PC-3 (cell line): ENCODE measurements at places on chromosomes 16 and 17. TPM values are rescaled to one million over a fixed set of nuclear protein-coding genes. Genes with fewer than 3 reads are reported as not detected.

KRT40 gene
- not detected in 2 replicates for total RNA-seq

DNA sequence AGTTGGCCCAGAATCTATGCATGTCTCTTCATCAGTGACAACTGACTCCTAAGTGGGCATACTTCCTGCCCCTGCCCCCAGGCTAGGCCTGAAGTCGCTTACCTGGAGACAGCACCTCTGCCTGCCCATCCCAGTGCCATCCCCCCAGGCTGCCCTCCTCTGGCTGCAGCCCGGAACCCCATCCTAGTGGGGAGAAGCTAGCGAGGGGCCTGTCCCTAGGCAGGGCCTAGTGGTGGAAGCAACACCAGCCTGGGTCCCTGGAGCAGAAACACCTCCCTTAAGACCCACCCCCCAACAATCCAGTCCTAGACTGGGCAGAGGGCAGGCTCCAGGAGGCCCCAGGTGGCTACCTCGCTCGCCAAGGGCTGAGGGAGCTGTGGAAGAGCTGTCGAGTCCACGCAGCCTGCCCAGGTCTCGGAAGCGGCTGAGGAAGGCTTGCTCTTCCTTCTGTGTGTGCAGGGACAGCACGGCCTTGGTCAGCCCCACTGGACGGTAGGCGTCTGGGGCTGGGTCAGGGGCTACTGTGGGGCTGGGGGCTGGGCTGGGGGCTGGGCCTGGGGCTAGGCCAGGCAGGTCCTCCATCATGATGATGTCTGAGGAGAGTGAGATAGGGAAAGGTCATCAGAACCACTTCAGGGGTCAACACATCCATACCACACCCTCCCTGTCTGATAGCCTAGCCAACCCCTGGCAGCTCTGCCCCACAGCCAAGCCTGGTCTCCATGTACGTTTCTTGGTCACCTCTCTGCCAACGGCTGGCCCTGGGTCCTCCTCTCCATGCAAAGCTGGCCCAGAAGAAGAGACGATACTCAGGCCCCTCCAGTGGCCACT, 7.6 kb downstream of the PER1 start:
- no peak for DNase-seq

MRPS34 gene
- 248 and 258 TPM in 2 replicates for total RNA-seq

DNA sequence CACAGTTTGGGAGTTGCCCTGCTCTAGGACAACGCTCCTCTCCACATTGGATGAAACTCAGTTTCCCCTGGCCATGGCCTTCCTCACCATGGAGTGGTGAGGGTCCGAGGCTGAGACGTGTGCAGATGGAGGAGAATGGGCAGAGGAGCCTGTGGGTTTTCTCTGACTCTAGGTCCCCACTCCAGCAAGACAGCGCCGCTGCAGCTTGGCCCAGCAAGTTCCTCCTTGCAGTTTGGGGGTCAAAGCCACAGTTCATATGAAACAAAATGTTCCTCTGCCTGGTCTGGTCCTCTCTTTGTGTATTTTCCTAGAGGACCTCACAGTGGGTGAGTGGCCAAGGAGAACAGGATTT, 2.3 kb downstream of the C16orf54 start:
- no peak for DNase-seq

C1QTNF8 gene
- total RNA-seq, result not detected in 2 replicates

ADAD2 gene
- total RNA-seq, result not detected in 2 replicates

DNA sequence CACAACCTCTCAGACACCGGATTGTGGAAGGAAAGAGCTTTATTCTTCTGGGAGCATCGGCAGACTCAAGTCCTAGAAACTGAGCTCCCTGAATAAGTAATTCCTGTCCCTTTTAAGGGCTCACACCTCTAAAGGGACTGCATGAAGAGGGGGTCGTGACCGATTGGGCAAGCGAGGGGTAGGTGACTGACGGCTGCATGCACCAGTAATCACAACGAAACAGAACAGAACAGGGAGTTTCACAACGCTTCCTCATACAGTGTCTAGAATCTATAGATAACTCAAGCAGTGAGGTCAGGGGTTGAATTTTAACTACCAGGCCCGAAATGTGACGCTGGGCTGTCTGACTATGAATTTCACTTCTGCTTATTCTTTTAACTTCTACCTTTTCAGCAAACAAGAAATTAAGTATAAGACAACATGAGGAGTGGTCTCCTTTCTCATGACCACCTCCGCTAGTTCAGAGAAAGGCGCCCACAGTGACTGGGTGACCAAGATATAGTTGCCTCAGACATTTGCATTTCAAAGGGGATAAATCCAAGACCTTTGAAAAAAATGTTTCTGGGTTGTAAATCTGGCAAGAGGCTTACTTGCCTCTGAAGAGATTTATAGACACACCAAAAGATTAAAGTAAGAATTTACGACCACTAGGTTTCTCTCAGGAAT, 88.4 kb upstream of the ATF7IP2 start:
- no peak for DNase-seq

B4GALNT2 gene
- 0.06 and 0.29 TPM in 2 replicates for total RNA-seq

DNA sequence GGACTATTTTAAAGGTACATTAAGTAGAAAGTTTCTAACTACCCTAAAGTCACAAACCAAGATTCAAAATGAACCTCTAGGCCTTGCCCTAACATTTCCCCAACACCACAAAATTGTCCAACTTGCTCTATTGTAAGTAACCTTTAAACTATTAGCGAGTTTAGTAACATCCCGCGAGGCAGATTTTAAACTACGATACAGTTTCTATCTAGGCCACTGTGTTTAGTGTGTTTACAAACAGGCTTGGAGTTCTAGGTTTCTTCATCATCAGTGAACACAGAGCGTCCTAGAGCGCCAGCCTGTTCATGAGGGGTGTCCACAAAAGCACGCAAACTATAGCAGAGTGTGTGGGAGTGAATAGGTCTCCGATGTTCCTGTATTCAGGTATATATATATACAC, 51.8 kb downstream of the EMP2 start:
- DNase-seq, result no peak

BCO1 gene
- not detected in 2 replicates for total RNA-seq

GRCh38 chr17:75048249-75048878, 1.3 kb downstream of the KCTD2 start:
- peak; percentile 23 for DNase-seq

- no peak for DNase-seq
Observed at GRCh38 chr17:46100590-46100989, 92.6 kb downstream of the KANSL1 start.

HP gene
- total RNA-seq, result not detected in 2 replicates

DNA sequence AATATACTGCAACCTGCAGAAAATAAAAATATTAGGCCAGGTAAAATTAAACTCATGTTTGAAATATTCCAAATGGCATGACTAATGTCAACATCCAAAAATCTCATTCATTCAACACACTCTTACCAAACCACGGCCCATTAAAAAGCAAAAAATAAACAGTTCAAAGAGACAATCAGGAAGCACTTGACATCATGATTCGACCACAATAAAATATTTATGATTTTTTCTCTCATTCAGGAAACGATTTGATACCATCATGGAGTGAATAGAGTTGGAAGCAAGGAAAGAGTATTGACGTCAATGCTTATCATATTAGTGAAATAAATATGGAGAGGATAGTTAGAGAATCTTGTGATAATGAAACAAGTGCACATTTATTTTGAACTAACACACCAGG, 354.1 kb downstream of the KCNJ2 start:
- DNase-seq, result peak; percentile 79

- no peak for DNase-seq
Observed at GRCh38 chr17:15744885-15745284, 12.8 kb downstream of the TBC1D26 start.

- DNase-seq, result no peak
Observed at GRCh38 chr16:67862623-67863583, 9.9 kb upstream of the EDC4 start.

DNA sequence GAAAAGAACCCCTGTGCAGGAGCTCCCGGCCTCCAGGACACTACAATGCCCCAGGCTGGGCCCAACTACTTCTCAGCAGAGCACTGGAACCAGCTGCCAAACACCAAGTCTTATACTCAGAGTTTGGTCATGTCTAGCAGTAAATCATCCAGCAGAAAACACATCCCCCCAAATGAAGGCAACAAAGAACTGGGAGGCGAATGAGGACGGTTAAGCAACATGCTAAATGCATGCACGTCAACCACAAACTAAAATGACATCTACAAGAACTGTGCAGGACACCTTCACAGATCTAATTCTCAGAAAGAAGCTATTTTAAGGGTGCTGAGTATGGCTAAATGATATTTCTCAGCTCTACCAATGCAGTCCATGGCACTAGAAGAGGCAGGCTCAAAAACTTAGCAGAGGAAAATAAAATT, 7.6 kb upstream of the IRX5 start:
- no peak for DNase-seq

GRCh38 chr17:66975614-66976378, 11.3 kb downstream of the CACNG4 start:
- peak; percentile 76 for DNase-seq

GRCh38 chr17:76713765-76714164, 3.0 kb upstream of the MXRA7 start:
- no peak for DNase-seq

DNA sequence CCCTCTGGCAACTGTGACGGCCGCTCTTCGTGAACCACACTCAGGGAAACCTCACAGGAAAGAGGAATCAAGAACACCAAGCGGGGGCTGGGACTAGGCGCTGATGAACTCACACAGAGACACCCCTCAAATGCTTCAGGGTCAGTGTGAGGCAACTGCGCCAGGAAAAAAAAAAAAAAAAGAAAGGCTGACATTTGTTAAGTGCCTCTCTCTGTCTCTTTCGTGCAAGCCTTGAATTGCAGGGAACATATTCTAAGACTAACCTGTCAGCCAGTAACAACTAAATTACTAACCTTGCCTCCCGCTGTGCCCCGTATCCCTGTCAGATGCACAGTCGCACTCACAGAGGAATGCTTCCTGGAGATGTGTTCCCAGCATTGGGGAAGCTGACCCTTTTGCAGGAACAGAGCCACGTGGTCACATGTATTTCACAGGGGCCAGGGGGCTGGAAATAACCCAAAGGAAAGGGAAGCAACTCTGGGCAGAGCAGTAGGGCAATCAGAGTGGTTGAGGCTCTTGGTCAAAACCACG, 247.8 kb downstream of the XYLT1 start:
- no peak for DNase-seq

VAC14 gene
- total RNA-seq, result 65.5 and 66.4 TPM in 2 replicates
